ENCODE measurements at places on chromosomes 6 and 20. TPM values are rescaled to one million over a fixed set of nuclear protein-coding genes. Genes with fewer than 3 reads are reported as not detected.

The COL9A3 gene
- 6.4 TPM for polyA plus RNA-seq

The DLK2 gene
- polyA plus RNA-seq: 4.6 TPM

The GSTA4 gene
- polyA plus RNA-seq: 170 TPM

The ZC2HC1B gene
- polyA plus RNA-seq: not detected

The SLC32A1 gene
- polyA plus RNA-seq: not detected

The C20orf141 gene
- polyA plus RNA-seq: not detected

The DDX39B gene
- polyA plus RNA-seq: 373 TPM

The SCP2D1 gene
- polyA plus RNA-seq: not detected

The SLA2 gene
- polyA plus RNA-seq: not detected

The SPATA2 gene
- 9.4 TPM for polyA plus RNA-seq

The HDGFL1 gene
- polyA plus RNA-seq: not detected

The BPIFB4 gene
- polyA plus RNA-seq: not detected

The CNPY3 gene
- 70.7 TPM for polyA plus RNA-seq

The MEP1A gene
- not detected for polyA plus RNA-seq

The CAP2 gene
- 262 TPM for polyA plus RNA-seq

The FAM209B gene
- polyA plus RNA-seq: 0.26 TPM

The SLC26A8 gene
- polyA plus RNA-seq: not detected

The KCNK5 gene
- polyA plus RNA-seq: not detected

The CLPSL1 gene
- not detected for polyA plus RNA-seq

The PGK2 gene
- not detected for polyA plus RNA-seq

The LPA gene
- not detected for polyA plus RNA-seq

The WDR46 gene
- 46.3 TPM for polyA plus RNA-seq

The BPHL gene
- polyA plus RNA-seq: 61.3 TPM

The TLDC2 gene
- polyA plus RNA-seq: not detected

The LTB gene
- 0.61 TPM for polyA plus RNA-seq

The NTSR1 gene
- 0.34 TPM for polyA plus RNA-seq

The MLN gene
- 0.55 TPM for polyA plus RNA-seq

The RAET1L gene
- polyA plus RNA-seq: not detected

The DAAM2 gene
- 3.4 TPM for polyA plus RNA-seq
